ENCODE measurements at places on chromosomes 11 and 22.

DNA sequence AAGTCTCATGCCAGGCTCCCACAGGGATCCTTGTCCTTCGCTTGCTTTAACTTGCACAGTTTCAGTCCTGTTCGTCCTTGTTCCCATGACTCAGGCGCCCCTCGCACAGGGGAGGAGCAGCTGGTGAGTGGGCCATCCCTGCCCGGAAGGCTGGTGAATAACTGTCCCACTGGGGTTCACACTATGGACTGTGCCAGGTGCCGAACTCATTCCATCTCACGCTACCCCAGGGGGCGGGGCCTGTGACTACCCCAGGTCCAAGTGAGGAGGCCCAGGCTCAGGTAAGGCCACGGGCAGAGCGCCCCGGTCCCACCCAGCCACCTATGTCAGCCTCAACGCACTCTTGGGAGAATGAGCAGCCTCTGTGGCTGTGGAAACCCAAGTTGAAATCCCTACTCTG is 7.2 kb upstream of the CARD10 start:
- DNase-seq, result peak; percentile 98

DNA sequence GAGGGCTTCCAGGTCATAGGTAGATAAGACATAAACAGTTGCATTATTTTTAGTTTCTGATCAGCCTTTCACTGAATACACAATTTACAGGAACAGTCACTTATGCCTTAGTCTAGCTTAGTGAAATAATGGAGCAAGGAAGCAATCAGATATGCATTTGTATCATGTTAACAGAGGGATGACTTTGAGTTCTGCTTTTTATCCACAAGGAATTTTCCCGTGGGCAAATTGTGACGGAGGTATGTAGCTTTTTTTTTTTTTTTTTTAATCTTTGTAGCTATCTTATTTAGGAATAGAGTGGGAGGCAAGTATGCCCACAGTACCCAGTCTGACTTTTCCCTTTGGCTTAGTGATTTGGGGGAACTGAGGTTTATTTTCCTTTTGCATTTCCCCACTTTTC is 3.4 kb upstream of the NLRP10 start:
- no peak for DNase-seq

DNA sequence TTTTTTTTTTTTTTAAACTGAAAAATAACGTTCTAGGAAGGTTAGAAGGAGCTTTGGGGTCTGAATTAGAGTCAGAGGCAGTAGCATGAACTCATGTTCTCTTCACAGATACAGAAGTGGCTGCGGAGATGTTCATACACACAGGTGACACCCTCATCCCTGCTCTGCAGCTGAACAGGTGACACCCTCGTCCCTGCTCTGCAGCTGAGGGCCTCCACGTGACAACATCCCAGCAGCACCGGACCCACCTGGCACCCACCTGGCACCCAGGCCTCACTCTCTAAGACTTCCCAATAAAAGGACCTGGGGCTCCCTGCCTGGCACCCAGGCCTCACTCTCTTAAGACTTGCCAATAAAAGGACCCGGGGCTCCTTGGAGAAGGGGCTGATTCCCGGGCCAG is 19.8 kb downstream of the DRD4 start:
- DNase-seq, result no peak

- DNase-seq, result peak; percentile 47
Observed at GRCh38 chr11:58832056-58832645, 12.4 kb downstream of the GLYATL2 start.

GRCh38 chr22:49100773-49101172 is 726.9 kb downstream of the BRD1 start:
- no peak for DNase-seq

GRCh38 chr11:44784436-44784760 is 57.6 kb downstream of the TSPAN18 start:
- no peak for DNase-seq

- no peak for DNase-seq
Observed at GRCh38 chr11:17280494-17281127, 4.1 kb downstream of the NUCB2 start.

DNA sequence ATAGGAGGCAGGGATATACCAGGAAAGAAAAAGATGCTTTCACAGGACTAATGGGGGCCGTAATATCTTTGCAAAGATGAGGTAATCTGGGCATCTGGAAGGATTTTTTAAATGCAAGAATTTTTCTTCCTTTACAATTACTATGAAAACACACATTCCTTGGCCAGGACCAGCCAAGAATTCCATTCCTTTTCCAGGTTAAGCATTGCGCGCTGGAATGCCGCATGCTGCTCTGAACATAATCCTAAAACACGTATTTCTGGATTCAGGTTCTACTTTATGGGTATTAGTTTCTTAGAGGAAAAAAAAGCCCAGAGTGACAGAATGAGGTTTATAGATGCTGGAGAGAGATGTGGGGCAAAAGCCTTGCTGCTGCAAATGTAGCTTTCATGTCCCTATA is 99.4 kb upstream of the SORL1-AS1 start:
- DNase-seq, result no peak

DNA sequence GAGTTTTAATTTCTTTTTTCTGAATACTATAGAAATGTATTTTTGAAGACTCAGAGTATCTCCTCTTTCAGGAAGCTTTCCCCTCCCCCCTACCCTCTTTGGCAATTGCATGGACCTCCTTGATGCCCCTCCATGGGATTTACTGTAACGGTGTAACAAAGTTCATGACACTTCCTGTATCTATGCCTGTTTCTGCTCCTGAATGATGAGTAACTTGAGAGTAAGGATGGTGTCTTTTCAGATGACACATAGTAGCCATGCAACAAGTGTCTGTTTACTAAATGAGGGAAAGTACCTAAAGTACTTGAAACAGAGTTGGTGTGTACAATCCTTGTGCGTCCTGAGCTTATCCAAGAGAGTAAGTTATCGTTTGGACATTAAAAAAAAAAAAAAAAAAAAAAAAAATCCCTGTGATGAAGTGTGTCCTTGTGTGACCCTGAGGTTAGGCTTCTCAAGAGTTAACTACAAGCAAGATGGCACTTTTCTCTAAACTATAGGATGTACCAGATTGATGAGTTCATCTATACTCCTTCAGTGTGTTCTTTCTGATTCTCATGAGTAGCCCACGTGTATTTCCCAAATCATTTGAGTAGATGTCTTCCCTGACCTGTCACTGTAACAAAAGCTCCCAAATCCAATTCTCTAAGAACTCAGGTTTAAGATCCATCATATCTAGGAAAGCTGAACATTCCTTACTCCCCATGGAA is 7.4 kb downstream of the ETS1 start:
- peak; percentile 81 for DNase-seq

DNA sequence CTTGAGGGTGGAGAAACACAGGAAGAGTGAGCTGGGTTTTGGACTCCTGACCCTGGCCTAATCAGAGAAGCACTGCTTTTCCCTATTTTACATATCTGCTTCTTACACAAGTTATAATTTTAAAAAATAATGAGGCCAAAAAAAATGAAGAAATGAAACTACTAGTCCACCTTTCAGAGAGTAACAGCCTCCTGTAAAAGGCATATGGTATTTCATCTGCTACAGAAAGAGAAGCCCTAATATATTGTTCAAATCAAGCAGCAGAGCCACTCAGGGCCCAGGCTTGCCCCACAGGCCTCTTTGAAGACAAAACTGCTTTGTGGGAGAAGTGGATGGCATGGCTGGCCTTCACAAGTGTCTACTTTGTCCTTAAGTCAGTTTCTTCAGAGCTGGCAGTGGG is 10.0 kb downstream of the DIXDC1 start:
- no peak for DNase-seq

Data from epithelial cell of esophagus (primary cell).